ENCODE measurements at places on chromosomes 2 and 18.

- DNase-seq = no peak
These were observed 178.7 kb downstream of the FMNL2 start for GRCh38 chr2:152513681-152514080.

- no peak for DNase-seq
These were observed 157.1 kb downstream of the BCL2 start for GRCh38 chr18:63162271-63163014.

DNA sequence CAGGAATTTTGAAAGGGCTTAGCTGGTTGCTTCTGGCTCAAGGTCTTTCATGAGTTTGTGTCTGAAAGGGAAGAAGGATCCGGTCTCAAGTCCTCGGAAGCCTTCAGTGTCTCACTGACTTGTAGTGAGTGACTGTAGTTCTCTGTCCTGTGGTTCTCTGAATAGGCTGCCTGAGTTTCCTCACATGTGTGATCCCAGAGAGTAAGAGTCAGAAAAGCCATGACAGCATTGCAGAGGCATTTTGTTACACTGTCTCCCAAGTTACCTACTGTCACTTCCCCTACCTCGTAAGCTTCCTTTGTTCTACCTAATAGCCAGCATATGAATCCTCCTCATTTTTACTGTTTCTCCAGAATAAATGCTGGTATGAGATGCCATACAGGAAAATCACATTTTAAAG lies 709.1 kb upstream of the CHAC2 start:
- no peak for DNase-seq

DNA sequence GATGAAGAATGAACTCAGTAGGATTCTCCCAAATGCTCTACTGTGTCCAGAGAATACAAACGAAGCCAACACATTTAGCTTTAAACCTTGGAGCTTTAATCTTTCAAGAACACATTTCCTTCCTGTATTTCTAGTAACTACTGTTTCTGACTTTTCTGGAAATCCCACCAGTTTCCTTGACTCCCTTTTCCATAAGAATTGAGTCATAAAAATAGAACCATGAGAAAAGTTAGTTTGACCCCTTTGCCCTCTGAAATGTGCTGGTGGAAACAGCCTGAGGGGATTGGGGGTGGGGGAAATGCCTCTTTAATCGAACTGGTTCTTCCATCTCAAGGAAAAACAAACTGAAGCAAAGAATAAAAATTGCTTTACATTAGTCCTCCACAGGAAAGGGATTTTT lies 123.9 kb downstream of the TMEM17 start:
- no peak for DNase-seq

DNA sequence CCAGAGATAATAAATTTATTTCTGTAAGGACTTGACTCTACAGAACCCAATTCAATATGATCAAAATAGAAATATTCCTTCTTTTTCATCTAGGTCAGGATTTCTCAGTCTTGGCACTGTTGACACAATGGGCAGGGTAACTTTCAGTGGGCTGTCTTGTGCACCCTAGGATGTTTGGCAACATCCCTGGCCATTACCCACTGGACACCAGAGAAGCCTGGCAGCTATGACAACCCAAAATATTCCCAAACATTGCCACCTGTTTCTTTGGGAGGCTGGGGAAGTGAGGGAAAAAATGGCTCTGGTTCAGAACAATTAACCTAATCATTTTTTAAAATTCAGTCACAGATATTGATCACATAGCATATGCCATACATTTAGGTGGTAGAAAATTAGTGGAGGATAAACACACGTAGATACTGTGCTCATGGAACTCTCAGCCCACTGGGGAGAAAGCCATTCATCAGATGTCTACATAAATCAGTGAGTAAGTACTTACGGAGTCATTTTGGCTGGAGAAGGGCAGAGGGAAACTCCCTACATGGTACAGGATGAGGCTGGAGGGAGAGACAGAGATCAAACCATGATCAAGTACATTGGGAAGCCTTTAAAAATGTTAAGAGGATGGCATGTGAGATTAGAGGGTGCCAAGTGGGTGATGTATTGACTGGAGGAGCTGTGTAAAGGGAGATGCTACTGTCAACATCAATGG lies 718 bp upstream of the TNP1 start:
- DNase-seq = no peak

GRCh38 chr2:113711851-113712250 lies 44.6 kb downstream of the SLC35F5 start:
- no peak for DNase-seq

DNA sequence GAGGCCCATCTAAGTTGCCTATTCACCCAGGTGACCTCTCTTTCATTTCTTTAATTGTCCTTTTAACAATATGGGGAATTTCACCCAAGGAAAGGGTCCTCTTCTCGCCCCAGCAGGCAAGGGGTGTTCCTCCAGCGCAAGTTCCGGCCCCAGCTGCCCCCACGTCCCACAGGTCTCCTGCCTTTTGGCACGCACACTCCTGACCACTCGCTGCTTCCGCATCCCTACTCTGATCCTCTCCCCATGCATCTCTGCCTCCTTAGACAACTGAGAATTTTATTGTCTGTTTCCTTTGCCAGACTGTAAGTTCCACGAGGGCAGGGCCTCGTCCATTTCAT lies 684 bp upstream of the ARPC2 start:
- DNase-seq = no peak

DNA sequence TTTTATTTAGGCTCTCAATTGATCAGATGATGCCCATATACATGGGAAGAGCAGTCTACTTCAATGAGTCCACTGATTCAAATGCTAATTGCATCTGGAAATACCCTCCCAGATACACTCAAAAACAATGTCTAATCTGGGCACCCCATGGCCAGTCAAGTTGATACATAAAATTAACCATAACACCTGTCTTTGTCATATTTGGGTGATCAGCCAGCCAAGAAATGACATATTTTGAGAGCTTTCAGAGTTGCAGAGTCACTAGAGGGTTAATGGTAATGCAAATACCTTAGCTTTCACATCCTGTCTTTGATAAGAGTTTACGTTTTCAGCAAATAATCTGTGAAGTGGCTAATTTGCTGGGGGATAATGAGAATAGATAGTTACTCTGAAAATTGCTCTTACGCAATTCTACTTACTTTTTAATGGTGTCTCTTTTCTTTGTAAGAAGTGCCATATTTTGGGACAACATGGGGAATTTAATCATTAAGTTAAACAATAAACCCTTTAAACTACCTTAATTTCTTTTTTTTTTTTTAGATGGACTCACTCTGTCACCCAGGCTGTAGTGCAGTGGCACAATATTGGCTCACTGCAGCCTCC lies 49.1 kb downstream of the CCDC195 start:
- no peak for DNase-seq

DNA sequence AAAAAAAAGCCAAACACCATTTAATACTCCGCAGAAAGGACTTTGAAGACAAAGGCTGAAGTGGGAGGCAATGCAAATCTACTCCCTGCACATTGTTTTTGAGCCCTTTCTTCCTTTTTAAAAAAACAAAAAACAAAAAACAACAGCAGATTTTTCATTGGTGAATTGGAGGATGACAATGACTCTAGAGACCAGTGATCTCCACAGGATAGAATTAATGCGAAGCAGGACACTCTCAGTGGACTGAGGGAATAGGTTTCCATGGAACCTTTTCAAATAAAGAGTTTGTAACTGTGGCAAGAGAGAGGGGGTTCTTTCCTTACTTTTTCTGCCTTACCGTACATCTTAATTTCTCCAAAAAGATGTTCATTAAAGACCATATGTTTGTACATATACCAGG lies 371.0 kb downstream of the MEIS1 start:
- DNase-seq = no peak

DNA sequence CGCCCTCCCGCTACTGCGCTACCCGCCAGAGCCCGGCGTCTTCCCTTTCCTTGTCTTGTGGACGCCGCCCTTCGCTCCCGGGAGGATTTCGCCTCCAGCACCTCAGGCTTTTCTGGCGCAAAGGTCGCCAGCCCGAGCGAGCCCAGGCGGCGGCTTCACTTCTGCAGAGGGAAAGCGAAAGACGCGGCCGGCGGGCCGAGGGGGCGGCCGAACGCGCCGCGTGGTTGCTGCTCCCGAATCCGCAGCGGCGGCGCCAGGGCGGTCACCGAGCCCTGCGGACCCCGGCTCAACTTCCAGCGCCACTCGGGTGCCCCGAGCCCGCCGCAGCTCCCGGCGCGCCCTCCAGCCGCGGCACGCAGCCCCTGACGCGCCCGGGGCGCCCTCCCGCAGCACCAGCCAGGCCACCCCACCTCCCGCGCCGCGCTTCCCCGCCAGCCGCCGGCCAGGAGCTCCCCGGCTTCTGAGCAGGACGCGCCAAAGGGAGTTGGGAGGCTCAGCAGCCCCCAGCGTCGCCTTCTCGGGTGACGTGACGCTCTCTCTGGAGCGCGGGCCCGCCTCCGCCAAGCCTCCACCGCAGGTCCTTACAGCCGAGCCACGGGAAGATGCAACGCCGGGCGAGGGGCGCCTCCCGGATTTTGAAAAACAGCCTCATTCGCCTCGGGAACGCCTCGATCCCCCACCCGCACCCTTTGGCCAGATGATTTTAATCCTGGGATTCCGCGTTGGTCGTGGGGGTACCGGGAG lies 84.9 kb upstream of the EPB41L3 start:
- DNase-seq = no peak

DNA sequence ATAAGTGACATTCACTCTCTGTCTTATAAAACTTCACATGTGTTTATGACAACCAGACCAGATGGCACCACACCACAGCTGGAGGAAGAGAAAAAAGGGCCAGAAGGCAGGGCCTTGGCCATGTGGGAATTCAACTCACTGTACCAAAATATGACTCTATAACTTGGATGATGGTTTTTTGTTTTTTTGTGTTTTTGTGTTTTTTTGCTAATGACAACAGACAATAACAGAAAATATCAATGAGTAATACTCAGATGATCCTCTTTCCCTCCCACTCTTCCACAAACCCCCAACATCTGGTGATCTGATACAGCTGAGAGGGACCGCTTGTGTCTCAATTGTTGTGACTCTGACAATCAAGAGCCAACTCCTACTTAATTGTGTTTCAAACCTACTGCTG lies 12.4 kb downstream of the NMI start:
- no peak for DNase-seq

GRCh38 chr2:215930505-215931253 lies 82.7 kb downstream of the MREG start:
- DNase-seq = no peak

- DNase-seq = no peak
These were observed 41.1 kb upstream of the CCDC150 start for GRCh38 chr2:196598412-196598811.

DNA sequence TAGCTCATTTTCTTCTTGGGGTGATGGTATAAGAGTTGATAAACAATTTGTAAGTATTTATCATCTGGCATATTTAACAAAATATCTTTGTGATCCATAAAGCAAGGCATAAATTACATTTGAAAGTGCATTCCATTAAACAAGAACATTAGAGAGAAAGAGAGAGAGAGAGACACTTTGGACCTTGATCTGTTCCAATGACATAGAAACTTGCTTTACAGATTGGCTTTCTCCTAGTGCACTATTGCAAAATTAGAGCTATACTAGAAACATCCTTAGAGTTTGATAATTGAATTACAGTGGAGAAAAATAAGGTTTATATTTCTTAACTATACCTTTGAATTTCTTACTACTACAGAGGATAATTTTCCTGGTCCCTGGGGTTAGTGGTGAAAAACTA lies 5.7 kb upstream of the ACADL start:
- DNase-seq = no peak

- no peak for DNase-seq
These were observed 122.6 kb upstream of the PIEZO2 start for GRCh38 chr18:11271954-11272353.

GRCh38 chr2:197248623-197249022 lies 62.0 kb downstream of the ANKRD44 start:
- peak; percentile 34 for DNase-seq

- DNase-seq = no peak
These were observed 26.7 kb downstream of the GPC1 start for GRCh38 chr2:240462073-240462706.

DNA sequence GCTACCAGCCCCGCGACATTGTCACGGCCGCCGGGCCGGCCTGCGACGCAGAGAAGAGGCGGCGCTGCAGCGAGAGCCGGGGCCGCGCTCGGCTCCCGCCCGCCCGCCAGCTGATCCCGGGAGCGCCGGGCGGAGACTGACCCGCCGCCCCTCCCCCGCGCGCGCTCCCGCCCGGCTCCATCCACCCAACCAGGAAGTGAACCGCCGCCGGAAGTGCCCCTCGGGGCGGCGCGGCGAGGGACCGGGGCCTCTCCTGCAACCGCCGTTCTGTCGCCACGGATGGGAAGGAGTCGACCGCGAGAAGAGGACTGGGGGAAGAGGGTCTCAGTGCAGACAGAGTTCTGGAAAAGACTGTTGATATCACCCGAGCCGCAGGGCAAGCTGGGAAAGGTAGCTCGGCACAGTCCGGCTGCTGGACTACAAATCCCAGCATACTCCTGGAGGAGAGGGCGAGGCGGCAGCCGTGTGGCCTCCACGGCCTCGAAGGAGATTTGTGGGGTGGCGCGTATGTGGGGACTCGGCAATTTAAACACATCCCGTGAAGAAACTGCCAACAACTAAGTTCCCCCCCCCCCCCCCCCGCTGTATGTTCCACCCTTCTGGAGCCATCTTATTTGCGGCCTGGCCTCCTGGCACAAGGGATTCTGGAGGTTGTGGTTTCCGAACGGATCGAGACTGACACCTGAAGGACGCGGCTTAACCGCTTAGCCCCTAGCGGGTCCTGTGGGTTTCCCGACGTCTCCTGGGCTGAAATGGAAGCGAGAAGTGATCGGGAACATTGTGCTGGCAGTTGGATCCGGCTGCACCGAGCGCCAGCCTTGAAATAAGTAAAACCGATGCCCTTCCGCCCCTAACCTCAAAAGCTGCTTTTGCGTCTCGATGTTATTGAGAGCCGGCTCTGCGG lies at the start of gene AAK1:
Gene AAK1 (minus strand): TSS at position 138 of the 904 bp plus-strand sequence. CDS start 699 bp downstream, outside the sequence.
- peak; percentile 86 for DNase-seq

DNA sequence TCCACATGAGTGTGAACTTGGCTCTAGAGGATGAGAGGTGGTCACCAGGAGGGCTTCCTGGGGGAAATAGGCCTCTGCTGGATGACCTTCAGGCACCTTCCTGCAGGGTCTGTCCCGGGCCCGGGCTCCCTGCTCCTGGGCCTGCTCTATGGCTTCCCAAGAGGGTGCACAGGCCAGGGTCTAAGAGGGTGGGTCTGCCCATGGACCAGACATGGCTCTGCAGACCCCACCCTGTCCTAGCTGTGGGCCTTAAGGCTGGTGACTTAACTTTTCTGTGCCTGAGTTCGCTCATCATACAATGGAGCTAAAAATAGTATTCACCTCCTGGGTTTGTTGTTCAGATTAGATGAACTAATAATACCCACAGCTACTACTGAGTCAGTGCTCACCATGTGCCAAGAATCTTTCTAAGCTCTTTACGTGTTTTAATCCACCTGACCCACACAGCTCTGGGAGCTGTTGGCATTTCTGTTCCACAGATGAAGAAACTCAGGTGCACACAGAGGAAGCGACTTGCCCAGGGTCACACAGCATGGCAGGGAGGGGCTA lies 14.4 kb downstream of the INHBB start:
- DNase-seq = no peak

GRCh38 chr18:2924920-2925319 lies 78.1 kb downstream of the EMILIN2 start:
- no peak for DNase-seq
